ENCODE measurements at places on chromosomes 11 and 22. TPM values are rescaled to one million over a fixed set of nuclear protein-coding genes. Genes with fewer than 3 reads are reported as not detected.
A peak's percentile ranks its signal among the peaks of the same experiment; 100 is the strongest.

The SLC16A8 gene
- not detected for total RNA-seq

The PRR33 gene
- not detected for total RNA-seq

DNA sequence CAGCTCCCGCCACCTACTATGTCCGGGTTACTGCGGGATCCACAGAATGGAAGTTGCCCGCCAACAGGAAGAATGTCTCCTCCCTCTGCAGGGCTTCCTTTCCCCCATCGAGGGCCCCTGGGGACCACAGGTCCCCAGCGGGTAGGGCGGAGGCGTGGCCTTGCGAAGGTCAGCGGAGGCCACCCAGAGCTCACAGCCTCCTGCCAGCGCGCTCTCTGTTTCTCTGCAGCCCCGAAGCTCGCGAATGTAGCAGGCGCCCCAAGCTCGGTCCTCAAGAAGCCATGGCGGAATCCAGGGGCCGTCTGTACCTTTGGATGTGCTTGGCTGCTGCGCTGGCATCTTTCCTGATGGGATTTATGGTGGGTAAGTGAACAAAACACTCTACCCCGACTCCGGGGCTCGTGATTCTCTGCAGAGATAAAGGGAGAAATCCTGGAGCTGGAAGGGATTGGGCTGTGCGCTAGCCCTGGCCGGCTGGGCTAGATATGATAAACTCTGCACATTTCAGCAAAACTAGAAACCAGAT, at the start of gene NAALAD2:
Gene NAALAD2, plus strand, starts transcription at position 186 of the 526 bp plus-strand sequence. Its CDS starts 96 bp downstream, at position 282.
- DNase-seq: peak; percentile 69

DNA sequence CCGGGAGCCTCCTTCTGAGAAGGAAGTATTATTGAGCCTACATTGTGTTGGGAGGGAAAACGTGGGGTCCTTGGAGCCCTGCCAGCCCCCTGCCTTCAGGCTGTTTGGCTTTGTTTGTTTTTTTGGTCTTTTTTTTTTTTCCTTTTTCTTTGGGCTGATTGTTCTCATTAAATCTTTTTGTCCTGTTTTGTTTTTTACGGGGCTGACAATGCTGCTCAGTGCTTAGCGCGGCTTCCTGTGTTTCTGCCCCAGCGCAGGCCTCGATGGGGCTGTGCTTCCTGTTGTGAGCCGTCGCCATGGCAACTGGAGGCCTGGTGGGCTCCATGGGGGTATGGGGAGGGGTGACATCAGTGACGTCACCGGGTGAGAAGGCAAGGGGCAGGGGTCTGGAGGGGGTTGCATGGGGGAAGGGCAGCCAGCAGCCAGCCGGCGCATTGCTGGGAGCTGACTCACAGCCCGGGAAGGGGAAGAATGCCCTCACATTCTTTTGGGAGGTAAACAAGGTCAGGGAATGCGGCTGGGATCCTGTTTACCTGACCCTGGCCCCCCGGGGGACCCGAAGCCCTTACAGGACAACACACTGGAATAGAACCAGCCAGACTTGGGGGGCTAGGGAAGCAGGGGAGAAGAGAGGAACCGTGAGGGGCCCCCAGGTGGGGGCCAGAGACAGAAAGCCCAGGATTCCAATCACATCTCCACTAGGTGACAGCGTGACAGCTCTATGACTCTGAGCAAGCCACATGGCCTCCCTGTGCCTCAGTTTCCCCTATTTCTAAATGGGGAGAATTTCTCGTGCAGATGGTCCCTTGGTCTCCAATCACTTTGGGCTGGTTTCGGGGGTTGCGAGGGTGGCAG, 22.2 kb upstream of the CBX7 start:
- peak; percentile 89 for DNase-seq

- DNase-seq: no peak
Observed at GRCh38 chr11:85171648-85172257, 455.4 kb downstream of the DLG2 start.

- DNase-seq: peak; percentile 32
Observed at GRCh38 chr11:77467233-77467632, 6.7 kb downstream of the PAK1 start.

Data from HT1080 (cell line).